ENCODE measurements at places on chromosomes 1 and 21. TPM values are rescaled to one million over a fixed set of nuclear protein-coding genes. Genes with fewer than 3 reads are reported as not detected.

The TRIM58 gene
- total RNA-seq = 5.2 TPM

The PYGO2 gene
- 32.7 TPM for total RNA-seq

The CFAP107 gene
- not detected for total RNA-seq

The OPRD1 gene
- total RNA-seq = 1.2 TPM

The CFAP74 gene
- total RNA-seq = not detected

The ATP1A4 gene
- not detected for total RNA-seq

The FCGR2B gene
- total RNA-seq = not detected
